ENCODE measurements at places on chromosomes 2 and 18.
A peak's percentile ranks its signal among the peaks of the same experiment; 100 is the strongest.

DNA sequence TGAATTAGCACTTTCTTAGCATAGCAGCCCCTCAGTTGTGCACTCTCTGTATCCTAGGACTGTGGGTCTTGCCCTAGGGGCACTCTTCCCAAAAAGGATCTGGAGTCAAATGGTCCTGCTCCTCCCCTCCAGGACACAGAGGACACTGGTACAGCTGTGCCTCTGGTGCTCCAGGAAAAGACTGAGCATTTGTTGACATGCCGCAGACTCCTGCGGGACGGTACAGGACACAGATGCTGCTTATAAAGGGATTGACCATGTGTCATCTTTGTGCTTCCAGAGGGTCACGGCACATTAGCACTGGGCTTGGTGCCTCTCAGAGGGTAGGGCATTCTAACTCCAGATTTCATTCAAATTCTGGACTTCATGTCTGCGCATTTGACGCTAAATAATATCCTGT, 110.5 kb downstream of the KLF7 start:
- no peak for DNase-seq

- no peak for DNase-seq
Observed at GRCh38 chr2:173823543-173823939, 141.6 kb downstream of the SP3 start.

DNA sequence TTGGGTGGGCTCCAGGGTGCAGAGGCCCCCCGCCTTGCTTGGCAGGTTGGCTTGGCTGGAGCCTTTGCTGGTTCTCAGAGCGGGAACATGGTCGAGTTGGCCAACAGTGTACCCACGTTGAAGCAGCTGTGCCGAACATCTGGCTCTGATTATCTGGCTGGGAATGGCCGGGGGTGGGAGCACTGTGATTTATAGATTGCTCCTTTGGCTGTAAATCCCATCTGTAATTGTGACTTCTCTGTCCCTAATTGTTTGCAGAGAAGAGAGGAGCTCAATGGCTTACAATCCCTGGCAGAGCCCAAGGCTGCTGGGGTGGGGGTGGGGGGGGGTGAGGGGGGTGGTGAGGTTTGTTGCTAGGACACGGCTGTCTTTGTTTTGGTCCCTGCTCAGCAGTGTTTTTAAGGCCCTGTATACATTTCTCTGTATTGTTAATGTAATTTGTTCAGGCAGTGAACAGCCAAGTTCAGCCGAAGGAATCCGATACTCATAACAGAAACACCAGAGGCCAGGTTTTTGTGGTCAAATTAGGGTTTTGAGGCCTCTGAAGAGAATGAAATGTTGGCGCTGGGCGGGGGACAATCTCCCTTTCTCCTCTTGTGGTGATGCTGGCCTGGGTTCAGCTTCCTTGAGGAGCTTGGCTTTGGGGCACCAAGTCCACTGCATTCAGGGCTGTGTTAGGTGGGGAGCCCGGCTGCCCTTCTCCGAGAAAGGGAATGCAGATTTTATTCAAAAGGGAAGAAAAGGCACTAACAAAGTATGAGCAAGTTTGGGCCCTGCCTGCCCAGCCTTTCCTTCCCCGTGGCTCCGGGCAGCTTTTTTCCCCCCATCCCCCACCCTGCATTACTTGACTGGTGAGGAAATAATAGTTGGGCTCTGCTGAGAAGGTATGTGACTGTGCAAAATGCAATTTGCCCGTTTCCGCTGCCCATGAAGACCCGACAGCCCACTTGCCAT, 82.5 kb downstream of the TCF7L1 start:
- no peak for DNase-seq

DNA sequence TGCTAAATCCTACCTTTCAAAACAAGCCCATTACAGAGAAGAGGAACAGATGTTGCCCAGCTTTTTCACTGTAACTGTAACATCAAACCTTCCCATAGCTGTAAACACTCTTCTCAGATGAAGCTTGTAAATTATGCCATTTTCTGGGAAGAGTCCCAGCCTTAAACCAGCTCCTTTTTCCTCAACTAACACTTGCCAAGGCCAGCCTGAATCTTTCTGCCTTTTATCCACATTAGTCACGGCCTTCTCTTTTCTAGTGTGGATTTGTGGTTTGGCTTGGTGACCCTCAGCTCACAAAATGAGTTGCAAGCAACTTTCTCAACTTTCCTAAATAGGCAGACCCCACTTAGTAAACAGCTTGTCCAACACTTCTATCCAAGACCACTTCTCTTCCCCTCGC, 90.2 kb downstream of the CABLES1 start:
- DNase-seq = no peak

DNA sequence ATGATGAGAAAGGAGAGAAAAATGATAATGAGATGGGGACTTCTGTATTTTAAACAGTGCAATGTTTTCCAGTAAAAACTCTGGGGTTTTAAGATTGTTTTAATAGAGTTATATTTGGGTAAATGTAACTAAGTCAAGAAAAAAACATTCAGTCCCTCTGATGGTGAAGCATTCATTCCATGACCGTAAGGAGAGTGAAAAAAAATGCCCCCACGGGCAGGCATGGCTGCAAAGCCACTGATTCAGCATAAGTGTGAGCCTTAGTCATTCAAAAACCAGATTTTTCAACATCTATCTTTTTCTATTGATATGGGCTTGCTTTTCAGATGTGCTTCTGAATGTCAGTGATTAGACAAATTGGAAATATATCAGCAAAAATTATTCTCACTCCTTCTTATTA, 957.8 kb downstream of the SLC4A3 start:
- DNase-seq = no peak

- DNase-seq = no peak
Observed at GRCh38 chr2:130986890-130987493, 106.3 kb downstream of the FAM168B start.

- no peak for DNase-seq
Observed at GRCh38 chr2:85996591-85996990, 107.8 kb upstream of the ST3GAL5 start.

DNA sequence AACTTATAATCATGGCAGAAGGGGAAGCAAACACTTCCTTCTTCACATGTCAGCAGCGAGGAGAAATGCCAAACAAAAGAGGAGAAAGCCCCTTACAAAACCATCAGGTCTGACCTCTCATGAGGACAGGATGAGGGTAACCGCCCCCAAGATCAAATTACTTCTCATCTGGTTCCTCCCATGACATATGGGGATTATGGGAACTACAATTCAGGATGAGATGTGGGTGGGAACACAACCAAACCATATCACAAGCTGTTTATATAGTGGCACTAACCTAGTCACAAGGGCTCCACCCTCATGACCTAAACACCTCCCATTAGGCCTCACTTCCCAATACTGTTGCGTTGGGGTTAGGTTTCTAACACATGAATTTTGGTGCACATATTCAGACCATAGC, 110.0 kb downstream of the OSBPL6 start:
- DNase-seq = no peak

DNA sequence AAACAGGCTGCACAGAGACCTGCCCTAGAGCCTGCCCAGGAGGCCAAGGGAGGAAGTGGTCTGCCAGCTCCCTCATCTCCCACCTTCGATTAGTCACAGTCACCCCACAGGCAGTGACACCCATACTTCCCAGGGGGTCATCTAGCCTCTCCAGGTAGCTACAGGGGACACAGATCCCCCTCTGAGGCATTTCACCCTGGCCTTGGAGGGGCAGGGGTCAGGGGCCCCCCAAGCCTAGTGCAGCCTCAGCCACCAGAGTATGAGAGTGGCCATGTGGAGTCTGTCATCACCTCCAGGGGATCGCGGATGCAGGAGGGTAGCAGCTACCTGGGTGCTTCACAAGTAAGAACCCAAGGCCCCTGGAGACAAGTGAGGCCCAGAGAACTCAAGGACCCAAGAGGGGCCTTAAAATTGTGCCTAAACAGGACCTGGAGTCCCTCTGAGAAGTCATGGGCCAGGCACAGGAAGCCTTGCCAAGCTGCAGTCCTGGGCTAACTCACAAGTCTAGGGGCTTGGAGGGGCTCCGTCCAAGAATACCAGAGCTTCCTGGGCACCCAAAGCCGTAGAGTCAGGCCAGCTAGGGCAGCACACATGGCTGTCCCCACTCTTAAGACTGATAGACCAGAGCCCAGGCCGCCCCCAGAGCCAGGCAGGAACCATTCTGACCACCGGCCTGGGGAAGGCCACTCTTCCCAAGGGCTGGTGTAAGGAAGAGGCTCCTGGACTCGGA, 354.3 kb upstream of the ID2 start:
- no peak for DNase-seq

DNA sequence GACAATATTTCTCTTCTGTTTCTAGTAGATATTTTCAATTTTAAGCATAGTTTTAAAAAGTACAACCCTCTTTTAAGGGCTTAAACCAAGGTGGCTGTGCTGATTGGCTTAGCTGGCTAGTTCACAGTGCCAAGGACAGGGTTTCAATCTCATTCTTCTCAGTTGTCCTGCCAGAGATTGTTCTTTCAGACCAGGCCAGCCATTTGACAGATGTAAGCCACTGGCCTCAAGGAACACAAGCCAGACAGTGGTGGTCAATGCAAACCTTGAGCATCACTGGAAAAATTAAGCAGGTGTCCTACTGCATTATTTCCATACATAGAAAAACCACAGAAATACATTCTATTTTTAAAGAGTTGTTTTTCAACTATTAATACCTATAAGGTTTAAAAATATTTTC, 5.9 kb downstream of the RNF103 start:
- DNase-seq = no peak

GRCh38 chr2:157611726-157612125, 16.9 kb downstream of the ACVR1C start:
- no peak for DNase-seq

GRCh38 chr2:121129692-121130091, 155.3 kb downstream of the TFCP2L1 start:
- DNase-seq = no peak

DNA sequence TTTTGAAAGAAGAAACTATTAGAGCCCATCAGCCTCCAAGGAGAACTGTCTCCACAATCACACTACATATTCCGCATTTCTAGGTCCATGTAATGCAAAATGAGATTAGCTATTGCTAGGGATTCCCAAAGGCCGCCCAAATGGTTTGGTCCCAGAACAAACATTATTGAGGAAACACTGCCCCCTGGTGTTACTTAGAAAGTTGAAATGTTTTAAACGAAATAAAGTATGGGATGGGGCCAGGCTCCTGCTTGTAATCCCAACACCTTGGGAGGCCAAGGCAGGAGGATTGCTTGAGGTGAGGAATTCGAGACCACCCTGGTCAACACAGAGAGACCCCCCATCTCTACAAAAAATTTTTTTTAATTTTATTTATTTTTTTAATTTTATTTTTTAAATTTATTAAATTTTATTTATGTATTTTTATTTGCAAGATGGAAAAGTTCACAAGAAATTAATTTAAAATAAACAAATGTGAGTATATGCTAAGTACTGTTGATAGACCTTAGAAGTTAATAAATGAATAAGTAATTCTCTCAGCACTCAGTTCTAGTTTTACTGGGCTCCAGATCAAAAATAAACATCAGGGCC, 5.5 kb downstream of the NHEJ1 start:
- DNase-seq = peak; percentile 65

GRCh38 chr2:22880161-22880560, 504.8 kb upstream of the KLHL29 start:
- no peak for DNase-seq

GRCh38 chr2:3099860-3100234, 277.8 kb downstream of the EIPR1 start:
- no peak for DNase-seq

- no peak for DNase-seq
Observed at GRCh38 chr2:159882130-159882745, 84.2 kb upstream of the CD302 start.

- DNase-seq = peak; percentile 76
Observed at GRCh38 chr18:54444319-54444914, 86.7 kb downstream of the C18orf54 start.

- DNase-seq = no peak
Observed at GRCh38 chr18:77544792-77545191, 295.1 kb downstream of the GALR1 start.

- no peak for DNase-seq
Observed at GRCh38 chr2:148978706-148979105, 59.8 kb upstream of the LYPD6B start.

DNA sequence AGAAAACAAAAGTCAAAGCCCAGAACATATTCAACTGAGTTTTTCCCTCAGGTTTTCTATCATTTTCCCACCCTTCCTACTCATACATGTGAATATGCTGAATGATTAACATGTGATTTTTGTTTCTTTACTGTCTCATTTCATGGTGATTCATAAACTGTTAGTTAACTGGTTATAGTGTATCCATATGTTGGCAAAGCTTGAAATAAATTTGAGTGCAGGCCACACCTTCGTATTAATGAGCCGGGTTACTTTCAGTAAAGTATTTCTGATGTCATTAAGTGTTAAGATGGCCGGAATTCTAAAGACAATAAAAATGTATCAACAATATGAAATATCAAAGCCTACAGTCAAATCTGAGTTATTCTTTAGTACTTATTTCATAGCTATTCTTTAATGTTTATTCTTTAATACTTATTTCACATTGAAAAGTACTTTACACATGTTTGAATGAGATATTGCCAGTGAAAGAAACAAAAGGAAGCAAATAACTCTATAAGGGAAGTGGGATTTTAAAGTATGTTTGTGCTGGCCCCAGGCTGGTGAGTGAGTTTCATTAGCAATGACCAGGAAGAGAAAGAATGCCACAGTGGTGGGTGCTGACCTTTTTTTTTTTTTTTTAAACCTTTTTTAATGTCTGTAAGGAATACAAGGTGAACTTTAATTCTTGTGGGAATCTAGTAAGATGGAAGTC, 178.6 kb downstream of the NEDD4L start:
- DNase-seq = no peak

- no peak for DNase-seq
Observed at GRCh38 chr2:1773883-1774282, 29.6 kb upstream of the PXDN start.

GRCh38 chr2:54591551-54591950, 131.9 kb upstream of the EML6 start:
- DNase-seq = no peak

- no peak for DNase-seq
Observed at GRCh38 chr2:151799886-151800292, 28.3 kb downstream of the ARL5A start.

- peak; percentile 19 for DNase-seq
Observed at GRCh38 chr2:180359522-180360282, 352.6 kb upstream of the CWC22 start.

- no peak for DNase-seq
Observed at GRCh38 chr2:15677141-15677843, 85.6 kb downstream of the DDX1 start.

Measured in Kasumi-1 (cell line).